Stimulated activated CD4-positive, alpha-beta T cell treated with anti-CD3 and anti-CD28 coated beads, Interleukin-1b, Interleukin-23, amount 100 ng/mL, for 1 hour (primary cell): ENCODE measurements at places on chromosomes 16 and 17.
A peak's percentile ranks its signal among the peaks of the same experiment; 100 is the strongest.

DNA sequence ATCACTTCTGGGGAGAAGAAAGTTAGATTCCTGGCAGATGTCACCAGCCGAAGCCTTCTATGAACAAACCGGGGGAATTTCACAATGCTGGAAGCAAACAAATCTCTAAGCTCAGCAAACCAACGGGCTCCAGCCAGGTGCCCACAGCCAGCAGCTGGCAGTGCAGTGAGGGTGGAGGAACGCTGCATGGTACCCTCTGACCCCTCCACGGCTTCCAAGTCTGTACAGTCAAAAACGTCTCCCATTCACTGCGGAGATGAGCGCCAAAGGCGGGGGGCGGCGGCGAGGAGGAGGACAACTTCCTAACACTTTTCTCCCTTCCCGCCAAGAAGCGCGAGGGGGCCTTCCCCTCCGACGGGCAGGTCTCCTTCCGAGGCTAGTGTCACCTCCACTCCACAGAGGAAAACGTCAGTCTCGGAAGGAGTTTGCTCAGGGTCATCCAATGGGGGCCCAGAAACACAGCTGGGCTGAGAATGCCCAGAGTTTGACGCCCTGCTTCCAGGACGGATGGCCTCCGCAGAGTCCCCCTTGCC lies 924 bp downstream of the ZNF598 start:
- no peak for DNase-seq

DNA sequence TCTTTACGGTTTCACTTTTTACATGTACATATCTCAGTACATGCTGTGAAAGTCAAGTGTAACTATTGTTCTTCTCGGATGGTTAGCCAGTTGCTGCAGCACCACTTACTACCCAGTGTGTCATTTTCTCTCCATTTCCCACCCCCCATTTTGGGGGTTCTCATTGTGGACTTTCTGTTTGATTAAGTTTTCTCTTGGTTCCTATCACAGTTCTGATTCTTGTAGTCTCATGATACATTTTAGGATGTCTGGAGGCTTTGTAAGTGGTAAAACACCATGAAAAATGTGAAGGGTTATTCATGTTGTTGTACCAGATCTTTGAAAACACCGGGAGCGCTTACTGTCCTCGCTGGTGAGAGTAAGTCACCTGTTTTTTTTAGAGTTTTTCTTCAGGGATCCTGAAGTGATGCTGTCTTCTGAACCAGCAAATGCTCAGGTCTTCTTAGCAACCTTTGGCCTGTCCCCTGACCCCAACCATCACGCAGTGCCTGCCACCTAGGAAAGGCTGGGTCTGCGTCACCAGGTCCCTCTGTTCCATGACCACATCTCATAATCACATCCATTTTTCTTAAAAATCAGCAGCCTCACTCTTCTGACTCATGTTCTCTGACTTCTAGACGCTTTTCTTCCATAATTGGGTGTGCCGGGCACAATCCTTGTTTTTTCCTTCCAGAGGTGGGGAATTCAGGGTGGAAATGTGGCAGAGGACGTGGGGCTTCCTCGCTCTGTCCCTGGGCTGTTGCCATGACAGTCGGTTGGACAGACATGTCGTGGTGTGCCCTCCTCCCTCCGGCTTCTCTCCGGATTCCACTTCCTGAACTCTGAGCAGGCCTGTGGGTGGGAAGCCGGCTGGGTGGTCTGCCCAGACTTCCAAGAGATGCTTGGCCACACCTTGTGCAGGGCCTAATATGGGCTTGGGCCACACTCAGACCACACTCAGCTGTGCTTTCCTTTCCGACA lies 102.6 kb downstream of the NTN1 start:
- DNase-seq: no peak

GRCh38 chr16:28204204-28204603 lies 7.6 kb downstream of the XPO6 start:
- no peak for DNase-seq

DNA sequence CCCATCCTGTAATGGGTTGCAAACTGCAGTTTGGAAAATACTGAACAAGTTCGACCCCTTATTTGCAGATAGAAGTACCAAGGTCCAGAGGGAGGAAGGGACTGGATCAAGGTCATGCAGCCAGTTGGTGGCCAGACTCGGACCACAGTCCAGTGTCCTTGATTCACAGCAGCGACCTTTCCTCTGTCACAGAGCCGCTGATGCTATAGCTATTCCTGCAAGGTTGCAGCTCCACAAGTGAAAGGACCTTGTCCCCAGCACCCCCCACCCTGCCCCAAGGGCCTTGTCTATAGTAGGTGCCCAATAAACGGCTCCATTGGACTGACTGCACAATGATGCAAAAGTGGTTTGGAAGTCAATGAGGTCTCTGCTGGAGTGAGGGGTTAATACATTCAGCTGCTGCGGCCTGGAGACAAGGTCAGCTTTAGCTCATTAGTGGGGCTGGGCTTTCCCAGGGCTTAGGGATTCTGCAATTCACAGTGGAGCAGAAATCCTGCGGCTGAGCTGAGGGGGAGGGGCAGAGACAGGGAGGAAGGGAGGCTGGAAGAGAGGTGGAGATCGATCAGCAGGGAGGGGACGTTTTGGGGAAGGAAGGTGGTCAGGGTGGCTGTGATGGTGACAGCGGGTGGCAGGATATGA lies 13.4 kb upstream of the CRHR1 start:
- DNase-seq: no peak

GRCh38 chr17:41816637-41817320 lies 4.0 kb downstream of the FKBP10 start:
- DNase-seq: no peak

DNA sequence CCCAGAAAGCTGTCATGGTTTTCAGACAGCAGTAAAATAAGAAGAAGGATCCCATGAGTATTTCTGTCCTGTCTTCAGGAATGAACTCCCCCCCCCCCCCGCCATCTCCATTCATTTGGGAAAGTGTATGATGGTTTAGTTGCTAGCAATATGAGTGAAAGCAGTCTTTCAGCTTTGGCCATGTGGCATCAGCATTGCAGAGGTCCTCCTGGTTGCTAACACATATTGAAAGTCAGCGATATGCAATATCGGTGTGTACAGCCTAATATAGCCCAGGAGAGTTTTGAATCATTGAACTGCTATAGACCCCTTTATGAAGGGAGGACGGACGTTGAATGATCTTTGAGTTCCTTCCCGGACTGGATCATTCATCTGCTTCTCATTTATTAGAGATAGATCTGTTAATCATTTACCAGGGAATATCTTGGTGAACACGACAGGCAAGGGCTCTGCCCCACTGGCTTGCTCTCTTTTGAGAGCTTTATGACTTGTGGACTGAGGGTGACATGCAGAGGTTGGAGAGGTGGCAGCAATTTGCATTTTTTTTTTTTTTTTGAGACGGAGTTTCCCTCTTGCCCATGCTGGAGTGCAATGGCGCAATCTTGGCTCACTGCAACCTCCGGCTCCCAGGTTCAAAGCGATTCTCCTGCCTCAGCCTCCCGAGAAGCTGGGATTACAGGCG lies 25.2 kb downstream of the DEF8 start:
- DNase-seq: no peak

GRCh38 chr17:43967251-43967875 lies 13.6 kb upstream of the PYY start:
- no peak for DNase-seq

DNA sequence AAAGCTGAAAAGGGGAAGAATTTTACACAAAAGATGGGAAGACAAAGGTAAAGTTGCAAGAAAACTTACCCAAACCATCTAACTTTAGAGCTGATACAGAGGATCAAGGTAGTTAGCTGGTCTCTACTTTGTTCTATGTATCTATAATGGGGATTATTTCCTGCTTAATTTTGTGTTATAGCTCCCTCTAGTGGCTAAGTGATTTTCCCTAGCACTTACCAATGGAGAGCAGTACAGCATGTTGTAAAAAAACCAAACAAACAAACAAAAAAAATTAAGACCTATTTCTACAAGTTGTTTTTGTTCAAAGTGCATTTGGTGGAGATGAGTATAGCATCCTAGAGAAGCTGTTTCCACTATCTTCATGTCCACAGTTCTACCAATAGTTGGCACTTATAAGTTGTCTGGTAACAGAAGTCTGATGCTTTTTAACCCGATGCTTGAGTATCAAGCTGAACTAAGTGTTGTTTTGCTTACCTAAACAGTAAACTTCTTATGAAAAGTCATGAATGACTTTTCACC lies 7.5 kb downstream of the SRSF1 start:
- no peak for DNase-seq

- DNase-seq: no peak
Observed at GRCh38 chr16:84842516-84843148, 22.8 kb downstream of the CRISPLD2 start.

DNA sequence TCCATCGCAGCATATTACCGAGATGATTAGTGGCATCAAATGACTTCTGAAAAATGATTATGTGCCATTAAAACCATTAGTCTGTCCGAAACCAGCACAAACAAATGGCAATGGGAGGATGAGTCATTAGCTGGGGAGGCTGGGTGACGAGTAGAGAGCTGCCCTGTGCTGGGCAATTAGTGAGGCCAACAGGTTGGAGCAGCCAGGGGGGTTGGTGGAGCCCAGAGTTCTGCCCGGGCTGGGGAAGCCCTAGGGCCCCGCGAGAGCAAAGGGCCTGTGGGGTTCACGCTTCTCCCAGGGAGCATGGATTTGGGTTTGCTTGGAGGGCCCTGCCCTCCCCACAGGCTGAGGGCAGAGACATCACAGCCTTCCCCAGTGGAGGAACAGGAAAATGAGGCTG lies 152.1 kb upstream of the RPL38 start:
- no peak for DNase-seq

- peak; percentile 83 for DNase-seq
Observed at GRCh38 chr17:74957935-74958740, 14.4 kb downstream of the HID1 start.

DNA sequence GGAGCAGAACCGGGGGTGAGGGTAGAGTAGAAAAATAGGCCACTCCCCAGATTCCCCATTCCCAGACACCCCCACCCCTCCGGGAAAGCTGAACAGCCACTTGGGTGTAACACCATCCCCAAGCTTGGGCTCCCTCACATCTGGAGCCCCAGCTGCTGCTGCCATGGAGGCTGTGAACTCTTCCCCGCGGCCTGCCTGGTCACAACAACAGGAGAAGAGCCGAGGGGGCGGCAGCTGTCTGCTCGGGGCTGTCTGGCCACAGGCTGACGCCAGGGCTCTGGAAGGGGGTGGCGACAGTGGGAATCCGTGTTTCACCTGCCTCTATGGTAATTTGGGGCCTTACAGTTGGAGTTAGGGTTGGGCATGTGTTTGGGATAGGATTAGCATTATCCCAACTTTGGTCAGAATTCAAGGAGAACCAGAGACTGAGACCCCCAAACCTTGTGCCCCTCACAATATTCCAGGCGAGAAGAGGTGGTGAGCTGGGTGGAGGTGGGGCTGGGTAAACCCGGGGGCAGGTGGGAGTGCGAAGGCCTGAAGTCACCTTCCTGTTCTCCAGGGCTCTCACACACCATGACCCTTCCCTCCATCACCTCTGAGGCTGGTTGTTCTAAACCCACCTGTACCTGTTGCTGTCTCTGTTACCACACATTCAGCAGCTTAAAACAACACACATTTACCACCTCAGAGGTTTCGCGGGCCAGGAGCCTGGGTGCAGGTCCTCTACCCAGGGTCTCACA lies 29.7 kb upstream of the NXPH3 start:
- DNase-seq: no peak

GRCh38 chr17:71380936-71381335 lies 739.9 kb upstream of the SOX9 start:
- no peak for DNase-seq

- no peak for DNase-seq
Observed at GRCh38 chr17:19911033-19911432, 43.3 kb upstream of the ULK2 start.

DNA sequence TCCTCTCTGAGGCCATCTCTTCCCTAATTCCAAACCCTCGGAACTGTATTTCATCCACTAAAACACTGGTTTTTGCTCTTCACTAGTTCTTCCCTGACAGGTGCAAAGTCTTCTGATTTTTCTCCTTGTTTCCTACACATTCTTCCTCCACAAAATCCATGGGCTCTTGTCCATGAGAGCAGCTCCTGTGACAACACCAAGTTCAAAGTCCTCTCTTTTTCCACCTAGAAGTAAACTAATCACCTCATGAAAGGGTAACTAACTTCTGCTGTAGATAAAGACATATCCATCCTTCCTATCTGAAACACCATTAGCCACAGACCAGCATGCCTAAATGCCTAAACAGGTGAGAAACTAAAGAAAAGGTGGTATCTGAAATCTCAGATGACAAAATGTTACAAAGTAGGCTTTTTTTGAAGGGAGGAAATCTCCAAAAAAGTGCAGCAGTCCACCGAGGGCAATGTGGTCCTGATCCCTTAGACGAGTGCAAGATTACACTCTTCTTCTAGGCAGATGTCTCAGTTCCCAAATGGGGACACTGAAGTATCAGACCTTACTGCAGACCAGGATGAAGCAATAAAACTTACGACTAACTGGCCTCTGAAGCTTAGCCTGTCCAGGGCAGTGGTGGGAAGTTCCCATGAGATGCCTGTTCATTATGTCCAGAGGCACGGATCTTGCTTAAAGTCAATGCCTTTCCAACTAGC lies 2.8 kb downstream of the PIP4K2B start:
- DNase-seq: no peak

DNA sequence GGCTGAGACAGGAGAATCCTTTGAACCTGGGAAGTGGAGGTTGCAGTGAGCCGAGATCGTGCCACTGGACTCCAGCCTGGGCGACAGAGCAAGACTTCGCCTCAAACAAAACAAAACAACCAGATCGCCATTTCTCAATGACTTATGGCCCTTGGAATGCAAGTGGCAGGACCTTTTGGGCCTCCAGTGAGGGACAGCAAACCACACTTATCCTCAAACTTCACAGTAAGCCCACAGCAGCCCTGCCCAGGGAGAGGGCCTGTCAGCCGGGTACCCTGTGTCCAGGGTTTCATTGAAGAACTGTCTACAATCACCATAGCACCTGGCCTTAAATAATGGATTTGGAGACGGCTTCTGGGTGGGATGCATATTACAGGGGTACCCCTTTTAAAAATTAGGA lies 11.7 kb downstream of the TRAF4 start:
- no peak for DNase-seq

GRCh38 chr17:28956112-28956511 lies 4.8 kb upstream of the PHF12 start:
- no peak for DNase-seq

- no peak for DNase-seq
Observed at GRCh38 chr16:80404847-80405246, 135.9 kb upstream of the DYNLRB2 start.

DNA sequence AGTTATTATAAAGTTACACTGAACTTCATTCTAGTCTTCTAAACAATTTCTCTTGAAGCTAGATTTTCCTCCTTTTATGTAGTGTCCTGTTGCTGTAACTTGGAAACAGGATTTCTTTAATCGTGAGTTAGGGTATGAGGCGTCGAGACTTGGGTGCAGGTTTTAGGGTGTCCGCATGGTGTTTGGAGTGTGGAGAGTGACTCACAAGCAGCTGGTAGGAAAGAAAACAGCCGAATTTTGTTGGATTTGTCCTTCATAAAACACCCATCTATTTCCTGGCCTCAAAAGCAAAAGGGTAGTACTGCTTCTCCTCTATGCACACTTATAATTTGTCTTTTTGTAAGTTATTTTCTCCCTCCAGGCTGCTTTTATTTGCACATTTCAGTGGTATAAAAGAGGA lies 1.6 kb downstream of the RPTOR start:
- DNase-seq: no peak

- DNase-seq: no peak
Observed at GRCh38 chr17:62650587-62650986, 23.1 kb downstream of the MRC2 start.

GRCh38 chr16:82231008-82231787 lies 61.2 kb upstream of the MPHOSPH6 start:
- DNase-seq: no peak

- no peak for DNase-seq
Observed at GRCh38 chr16:19843371-19843770, 41.3 kb downstream of the GPRC5B start.
